ENCODE measurements at places on chromosomes 3 and 15.

DNA sequence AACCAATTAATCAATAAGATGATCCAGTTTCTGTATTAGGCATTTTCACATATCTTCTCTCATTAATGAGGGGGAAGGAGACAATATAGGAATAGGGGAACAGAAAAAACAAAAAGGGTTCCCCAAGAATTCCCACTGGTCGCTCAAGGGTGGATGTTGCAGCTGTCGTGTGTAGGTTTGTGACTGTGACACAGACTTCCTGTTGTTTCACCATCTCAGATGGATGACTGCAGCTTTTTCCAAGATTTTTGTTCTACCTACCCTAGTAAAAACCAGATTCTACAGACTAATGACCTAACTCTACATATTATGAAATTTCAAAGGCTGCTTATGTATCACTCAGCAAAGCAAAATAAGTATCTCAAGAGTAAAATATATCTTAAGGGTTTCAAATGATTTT lies 73.7 kb upstream of the MB21D2 start:
- peak; percentile 90 for DNase-seq

- DNase-seq, result no peak
Observed at GRCh38 chr15:65311760-65312159, 7.3 kb downstream of the RNU5B-1 start.

- DNase-seq, result no peak
Observed at GRCh38 chr3:140360332-140360731, 317.5 kb upstream of the TRIM42 start.

DNA sequence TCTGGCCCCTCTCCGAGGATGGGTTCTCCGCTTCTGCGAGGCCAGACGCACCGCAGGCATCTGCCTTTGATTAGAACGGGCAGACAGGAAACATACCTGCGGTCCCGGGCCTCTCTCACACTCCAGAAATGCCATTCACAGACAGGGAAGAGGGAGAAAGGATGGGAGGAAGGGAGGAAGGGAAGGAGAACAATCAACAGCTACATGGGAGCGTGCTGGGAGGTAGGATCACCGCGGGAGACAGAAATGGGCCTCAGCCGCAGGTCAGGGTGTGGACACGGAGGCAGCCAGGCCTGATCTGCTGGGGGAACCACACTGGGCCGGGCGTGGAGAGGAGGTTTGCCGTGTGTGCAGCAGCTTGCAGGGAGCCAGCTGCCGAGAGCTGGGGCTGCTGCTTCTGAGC lies 90.7 kb upstream of the RGMA start:
- no peak for DNase-seq
